ENCODE measurements at places on chromosomes 11 and 22.
A peak's percentile ranks its signal among the peaks of the same experiment; 100 is the strongest.

DNA sequence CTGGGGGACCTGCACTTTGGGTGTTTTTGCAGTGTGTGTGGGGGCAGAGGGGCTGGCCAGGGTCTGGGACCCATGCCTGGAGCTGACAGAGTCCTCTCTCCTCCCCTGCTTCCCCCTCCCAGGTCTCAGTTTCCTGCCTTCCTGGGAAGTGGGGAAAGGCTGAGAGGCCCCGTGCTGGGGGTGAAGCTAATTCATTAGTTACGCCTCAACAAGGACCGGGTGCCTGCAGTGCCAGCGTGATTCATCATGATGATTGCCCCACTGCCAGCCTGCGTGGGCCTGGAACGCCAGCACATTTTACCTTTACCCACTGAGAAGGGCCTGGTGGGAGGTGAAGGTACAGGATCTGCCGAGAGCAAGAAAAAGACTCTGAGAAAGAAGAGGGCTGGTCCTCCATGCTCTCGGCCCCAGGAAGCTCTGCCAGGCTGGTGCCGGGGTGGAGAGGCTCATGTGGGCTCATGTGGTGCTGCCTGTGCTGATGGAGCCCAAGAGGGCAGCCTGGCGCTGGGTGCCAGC is 2.9 kb upstream of the LRRC10B start:
- DNase-seq: peak; percentile 21

DNA sequence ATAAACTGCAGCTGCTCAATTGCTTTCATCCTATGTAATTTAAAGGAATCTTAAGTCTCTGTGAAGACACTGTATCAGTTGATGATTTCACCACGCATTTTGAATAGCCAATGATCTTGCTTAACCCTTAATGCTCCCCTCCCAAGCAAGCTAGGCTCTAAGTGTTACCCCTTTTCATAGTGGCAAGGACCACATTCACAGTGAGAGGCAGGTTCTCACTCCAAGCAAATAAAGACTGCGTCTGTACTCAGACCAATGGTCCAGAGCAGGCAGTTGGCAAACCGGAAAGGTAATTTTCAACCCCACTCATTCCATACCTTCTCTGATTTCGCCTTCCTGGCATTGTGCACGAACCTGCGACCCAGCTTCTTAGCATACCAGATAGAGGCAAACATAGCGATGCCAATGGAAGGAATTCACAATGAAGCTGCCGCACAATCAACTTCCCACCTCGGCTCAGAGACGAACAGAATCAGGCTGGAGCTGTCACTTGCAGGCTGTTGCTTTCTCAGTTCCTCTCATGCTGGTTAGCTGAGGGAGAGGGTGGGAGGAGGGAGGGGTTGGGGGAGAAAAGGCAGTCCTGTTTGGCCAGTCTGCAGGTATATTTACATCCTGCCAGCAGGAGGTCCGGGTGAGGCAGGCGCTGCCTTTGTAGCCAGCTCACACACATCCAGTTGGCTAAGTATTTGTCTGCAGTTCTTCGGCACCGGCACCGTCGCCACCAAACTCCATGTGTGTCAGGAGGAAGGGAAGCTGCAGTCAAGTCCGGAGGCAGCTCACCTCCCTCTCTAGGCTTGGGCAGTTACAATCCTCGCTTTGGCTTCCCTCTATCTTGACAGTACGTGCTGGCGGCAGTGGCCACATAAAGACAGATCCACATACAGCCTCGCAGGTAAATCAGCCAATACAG is 1151.2 kb upstream of the CCDC90B start:
- DNase-seq: peak; percentile 90

- DNase-seq: no peak
These were observed 39.8 kb downstream of the MUC6 start for GRCh38 chr11:996681-997080.

GRCh38 chr11:79055856-79056631 is 384.8 kb downstream of the TENM4 start:
- DNase-seq: no peak

DNA sequence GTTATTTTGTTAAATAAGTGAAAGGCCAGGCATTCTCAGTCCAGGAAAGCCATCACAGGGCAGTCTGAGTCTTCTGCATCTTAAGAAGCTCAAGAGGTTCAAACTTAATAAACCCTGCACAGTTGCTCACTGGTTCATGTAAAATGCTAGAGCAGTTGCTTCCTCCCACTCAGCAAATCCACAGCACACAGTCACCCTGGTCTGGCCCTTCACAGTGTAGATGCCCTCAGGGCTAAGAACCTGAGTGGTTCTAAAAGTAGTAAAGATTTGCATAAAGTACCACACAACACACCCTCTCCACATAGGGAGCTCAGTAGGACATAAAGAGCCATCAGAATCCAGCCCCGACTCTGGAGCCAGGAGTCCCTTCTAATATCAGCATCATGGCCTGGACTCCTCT is 58.7 kb downstream of the ZNF280B start:
- DNase-seq: no peak

DNA sequence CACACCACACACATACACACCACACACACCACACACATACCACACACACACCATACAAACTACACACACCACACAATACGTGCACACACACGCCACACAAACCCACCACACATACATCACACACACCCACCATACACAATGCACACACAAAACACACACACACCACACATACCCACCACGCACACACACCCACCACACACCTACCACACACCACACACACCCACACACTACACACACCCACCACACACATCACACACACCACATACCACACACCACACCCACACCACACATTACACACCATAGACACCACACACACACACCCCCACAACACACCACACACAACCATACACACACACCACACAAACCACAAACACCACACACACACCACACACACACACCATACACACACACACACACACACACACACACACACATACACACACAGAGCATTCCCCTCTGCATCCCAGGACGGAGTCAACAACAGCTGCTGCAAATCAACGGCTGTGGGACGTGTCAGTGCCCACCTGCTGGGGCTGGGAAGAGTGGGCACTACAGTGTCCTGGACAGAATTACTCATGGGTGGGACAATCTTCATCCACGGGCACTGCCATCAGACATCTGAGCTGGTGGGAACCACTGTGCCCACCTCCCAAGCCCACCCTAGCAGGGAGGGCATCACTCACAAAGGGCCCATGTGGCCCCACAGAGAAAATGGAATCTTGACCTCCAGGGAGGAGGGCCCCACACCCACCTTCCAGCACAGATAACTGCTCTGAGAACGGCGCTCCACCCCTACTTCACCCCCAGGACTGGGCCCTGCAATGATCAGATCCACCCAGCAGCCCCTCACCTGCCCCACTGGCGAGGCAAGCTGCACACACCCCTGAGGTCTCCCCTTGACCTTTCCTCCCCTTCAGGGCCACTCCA is 8.4 kb downstream of the TP53I11 start:
- no peak for DNase-seq

GRCh38 chr11:86515297-86516094 is 140.8 kb downstream of the CCDC81 start:
- no peak for DNase-seq

DNA sequence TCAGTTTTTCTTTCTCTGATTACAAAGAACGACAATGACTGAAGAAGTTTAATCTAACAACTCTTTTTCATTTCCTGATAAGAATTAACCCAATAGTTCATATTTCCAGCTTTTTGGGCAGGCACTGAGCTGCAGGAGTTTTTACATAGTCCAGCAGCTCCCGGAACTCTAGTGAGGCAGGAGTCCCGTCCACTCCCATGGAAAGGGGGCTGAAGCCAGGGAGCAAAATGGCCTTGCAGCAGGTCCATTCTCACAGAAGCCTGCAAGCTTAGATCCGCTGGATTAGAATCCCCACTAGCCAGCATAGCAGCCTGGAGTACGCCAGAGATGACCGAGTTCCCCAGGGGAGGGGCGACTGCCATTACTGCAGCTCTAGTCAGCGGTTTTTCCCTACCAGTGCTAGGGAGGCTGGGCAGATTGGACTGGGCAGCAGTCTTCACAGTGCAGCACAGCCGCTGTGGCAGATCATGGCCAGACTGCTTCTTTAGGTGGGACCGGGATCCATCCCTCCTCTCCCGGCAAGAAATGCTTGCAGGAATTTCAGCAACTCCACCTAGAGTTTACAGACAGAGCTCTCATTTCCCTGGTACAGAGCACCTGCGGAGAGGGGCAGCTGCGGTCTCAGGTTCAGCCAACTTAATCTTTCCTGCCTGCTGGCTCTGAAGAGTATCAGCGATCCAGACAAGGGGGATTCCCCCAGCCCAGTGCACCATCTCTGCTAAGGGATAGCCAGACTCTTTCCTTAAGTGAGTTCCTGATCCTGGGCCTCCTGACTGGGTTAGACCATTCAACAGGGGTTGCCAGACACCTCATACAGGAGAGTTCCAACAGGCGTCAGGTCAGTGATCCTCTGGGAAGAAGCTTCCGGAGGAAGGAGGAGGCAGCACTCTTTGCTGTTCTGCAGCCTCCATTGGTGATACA is 742 bp upstream of the CASP4 start:
- peak; percentile 25 for DNase-seq

DNA sequence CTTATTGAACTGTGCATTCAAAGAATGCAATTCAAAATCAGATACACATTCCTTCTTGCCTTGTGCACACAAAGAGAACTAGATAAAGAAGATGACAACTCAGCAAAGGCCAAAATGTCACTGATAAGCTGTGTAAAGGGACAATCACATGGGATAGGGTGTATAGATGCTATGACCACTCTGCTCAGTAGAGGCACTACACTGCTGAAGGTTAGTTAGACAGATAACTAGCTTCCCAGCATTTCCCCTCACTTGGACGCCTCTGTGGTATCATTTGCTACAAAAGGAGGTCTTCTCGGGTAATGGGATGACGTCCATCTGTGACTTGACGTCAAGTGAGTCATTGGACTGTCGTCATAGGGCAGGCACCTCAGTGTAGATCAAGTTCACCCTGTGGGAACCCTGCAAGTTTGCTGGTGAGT is 424.9 kb upstream of the CCDC90B start:
- DNase-seq: no peak

DNA sequence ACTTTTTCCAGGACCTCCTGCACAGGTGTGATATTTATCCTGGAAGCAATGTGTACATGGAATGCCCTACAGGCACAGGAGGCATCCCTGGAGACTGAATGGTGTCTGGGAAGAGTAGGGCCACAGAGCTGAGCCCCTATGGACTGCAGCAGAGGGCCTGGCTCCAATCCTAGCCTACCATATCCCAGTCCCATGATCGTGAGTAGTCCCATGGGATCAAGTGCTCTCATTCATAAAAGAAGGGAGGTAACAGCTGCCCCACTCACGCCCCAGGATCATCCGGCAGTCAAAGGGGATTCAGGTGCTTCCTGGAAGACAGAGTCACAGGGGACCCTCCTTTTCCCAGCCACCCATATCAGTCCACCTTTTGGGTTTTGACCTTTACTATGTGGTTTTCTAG is 24.0 kb downstream of the ANKK1 start:
- DNase-seq: no peak

- DNase-seq: no peak
These were observed 29.7 kb upstream of the PCF11 start for GRCh38 chr11:83127310-83127637.

DNA sequence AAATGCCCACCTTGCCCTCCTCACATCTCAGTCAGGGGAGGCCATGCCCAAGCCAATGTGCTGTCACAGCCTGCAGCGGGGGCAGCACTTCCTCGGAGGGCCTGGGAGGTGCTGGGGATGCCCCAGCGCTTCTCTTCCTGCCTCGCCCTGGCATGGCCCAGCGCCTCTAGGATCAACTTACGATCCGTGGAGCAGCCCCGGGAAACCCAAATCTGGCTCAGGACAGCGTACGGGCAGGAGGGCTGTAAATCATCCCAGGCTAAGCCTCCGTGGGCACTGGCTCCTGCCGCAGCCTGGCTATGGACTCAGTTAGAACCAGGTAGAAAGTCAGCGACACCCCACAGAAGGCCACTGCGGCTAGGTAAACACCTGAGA is 60.9 kb upstream of the EMID1 start:
- no peak for DNase-seq

- no peak for DNase-seq
These were observed 26.9 kb downstream of the CD82 start for GRCh38 chr11:44592125-44592940.

- DNase-seq: no peak
These were observed 5.9 kb downstream of the TOM1 start for GRCh38 chr22:35305525-35306070.

GRCh38 chr11:19933132-19933735 is 220.6 kb downstream of the NAV2 start:
- DNase-seq: no peak

- no peak for DNase-seq
These were observed 17.6 kb upstream of the TMA7B start for GRCh38 chr22:39942439-39943230.

GRCh38 chr11:26332572-26332915 is 614 bp downstream of the ANO3 start:
- no peak for DNase-seq

DNA sequence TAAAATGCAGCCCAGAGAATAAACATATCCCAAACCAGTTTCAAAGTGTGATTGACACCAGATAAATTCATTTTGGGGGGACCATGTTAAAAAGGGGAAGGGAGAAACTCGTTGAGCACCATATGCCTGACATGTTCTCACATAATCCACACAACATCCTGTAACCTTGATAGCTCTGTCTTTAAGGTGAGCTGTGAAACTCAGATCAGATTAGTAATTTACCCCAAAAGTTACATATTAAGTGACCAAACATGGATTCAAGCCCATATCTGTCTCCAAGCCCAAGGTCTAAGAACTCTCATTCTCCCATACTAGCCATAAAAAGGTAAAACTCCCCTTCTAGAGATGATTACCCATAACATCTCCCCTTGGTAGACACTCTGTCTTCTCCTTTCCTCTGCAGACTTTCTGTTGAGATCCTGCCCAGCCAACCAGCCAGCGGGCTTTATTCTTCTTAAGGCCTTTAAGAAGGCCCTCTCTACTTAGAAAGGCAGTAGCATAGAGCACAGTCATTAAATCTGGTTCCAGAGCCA is 150.7 kb downstream of the CCDC34 start:
- DNase-seq: no peak

GRCh38 chr11:61126256-61126655 is 24.0 kb downstream of the CD5 start:
- no peak for DNase-seq

Measured in NCI-H2081 (cell line).